NCI-H524 treated with DMSO at 0.1 percent for 48 hours (cell line): ENCODE measurements at places on chromosomes 13 and 19.
A peak's percentile ranks its signal among the peaks of the same experiment; 100 is the strongest.

DNA sequence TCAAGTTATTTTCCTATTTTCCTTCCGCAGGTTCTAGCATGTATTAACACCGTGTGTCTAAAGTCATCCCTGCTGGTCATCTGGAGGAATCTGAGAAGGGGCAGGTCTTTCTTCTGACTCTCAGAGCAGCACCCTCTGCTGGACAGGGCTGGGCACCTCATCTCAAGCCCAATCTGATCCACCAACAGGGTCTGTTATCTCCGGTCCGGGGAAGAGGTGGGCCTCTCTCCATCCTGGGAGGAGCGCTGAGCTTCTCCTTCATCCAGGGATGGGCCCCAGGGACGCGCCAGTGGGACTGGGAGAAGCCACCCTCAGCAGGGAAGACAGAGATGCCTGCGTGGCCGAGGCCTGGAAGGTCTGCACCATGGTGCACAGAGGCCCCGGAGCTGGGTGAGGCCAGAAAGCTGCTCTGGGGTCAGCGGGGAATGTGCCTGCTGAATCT, 26.0 kb upstream of the ZNF331 start:
- no peak for DNase-seq

DNA sequence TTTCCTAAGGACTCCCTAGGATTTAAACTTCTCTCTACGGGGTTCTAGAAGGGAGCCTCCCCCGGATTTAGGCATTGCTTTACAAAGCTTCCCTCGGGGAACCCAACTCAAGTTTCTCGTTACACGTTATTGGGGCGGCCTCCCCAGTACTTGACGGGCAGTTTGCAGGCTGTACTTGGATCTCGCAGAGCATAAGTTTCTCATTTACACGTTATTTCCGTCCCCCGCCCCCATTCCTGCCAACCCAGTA, 584 bp downstream of the SMG9 start:
- no peak for DNase-seq

DNA sequence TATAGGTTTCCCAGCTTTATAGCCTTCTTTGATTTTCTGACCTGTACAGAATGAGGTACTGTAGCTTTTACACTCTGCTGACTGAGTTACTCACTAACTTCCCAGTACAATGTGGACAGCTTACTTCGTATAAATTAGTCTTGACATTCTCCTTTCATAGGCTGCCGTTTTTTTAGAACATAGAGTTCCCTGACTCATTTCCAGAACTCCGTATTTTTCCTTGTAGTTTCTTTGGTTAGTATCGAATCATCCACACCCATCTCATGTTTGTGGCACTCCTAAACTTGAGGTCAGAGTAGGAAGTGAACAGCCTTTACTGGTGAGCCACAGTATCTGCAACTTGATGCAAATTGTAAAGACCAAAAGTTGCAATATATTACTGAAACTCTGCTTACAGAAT, 303.9 kb downstream of the SLITRK5 start:
- no peak for DNase-seq

DNA sequence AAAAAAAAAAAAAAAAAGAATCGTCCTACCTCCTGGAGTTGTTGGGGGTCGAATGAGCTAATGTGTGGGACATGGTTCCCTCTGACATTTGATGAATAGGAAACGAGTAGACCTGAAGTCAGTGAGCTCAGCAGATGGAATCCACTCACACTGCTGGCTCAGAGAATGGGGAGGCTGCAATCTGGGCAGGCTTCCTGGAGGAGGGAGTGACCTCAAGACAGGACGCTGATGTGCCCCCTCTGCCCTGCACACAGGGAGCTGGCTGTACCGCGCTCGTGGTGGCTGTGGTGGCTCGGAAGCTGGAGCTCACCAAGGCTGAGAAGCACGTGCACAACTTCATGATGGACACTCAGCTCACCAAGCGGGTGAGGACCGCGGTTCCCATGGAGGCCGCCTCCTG, 19.8 kb upstream of the ARRDC2 start:
- DNase-seq: no peak

DNA sequence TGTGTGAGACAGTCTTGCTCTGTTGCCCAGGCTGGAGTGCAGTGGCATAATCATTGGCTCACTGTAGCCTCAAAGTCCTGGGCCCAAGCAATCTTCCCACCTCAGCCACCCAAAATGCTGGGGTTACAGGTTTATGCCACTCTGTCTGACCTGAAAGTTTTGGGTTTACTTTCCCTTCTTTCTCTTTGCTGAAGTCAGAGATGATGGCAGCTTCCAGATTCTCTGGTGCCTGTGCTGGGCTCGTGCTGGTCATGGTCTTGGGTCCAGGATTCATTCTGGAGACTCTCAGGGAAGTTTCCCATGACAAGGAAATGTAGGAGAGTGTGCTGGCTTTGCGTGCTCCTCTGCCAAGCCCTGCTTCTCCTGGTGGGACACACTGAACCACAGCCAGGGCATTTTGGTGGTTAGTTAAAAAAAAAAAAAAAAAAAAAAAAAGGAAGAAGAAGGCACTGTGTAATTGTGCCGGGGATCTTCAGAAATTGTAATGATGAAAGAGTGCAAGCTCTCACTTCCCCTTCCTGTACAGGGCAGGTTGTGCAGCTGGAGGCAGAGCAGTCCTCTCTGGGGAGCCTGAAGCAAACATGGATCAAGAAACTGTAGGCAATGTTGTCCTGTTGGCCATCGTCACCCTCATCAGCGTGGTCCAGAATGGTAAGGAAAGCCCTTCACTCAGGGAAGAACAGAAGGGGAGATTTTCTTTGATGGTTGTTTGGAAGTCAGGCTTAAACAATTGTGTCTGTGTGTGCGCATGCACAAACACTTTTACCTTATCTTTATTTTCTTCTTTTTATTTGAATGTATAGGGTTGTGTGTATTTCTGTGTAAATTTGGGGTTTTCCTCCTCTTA, at the start of gene ALOX5AP:
ALOX5AP (plus strand) TSS at position 519 of the 847 bp plus-strand sequence; CDS start at position 582, 63 bp downstream.
- no peak for DNase-seq

DNA sequence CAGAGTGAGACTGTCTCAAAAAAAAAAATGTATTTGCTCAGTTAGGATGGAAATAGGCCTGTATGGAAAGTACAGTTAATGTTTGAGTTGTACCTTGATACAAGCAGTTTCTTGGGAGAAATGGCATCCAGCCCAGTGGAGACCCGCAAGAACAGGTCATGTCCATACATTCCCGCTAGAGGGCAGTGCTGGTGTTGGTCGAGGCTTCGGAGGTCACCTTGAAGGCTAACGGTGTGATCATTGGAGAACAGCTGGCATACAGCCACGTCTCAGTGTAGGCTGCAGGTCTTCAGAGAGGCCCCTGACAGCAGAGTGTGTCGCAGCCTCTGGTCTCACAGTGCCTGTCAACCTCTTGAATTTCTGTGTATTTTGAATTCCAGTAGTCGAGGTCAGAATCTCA, 7.5 kb downstream of the ZNF610 start:
- no peak for DNase-seq

- no peak for DNase-seq
Observed at GRCh38 chr13:61874970-61875579, 459.4 kb upstream of the PCDH20 start.

DNA sequence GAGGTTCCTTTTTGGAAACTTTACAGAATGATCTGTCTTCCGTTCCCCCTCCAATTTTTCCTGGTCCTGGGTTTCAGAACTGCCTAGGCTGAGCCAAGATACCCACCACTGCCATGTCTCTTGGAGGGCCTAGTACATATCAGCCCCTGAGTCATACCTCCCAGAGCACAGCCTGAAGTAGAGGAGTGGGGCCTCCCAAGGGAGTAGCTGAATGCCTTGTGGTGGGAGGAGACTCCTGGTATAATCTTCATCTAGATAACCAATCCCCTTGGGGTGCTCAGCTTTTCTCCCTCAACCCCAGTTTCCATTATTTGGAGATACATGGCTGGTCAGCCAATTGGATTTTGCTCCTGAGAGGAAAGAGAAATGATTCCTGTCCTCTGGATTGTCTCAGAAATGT, 30.3 kb downstream of the ZNF763 start:
- no peak for DNase-seq

- no peak for DNase-seq
Observed at GRCh38 chr19:29695765-29696564, 19.1 kb downstream of the C19orf12 start.

GRCh38 chr19:30074096-30074495, 132.1 kb downstream of the URI1 start:
- DNase-seq: no peak

GRCh38 chr19:3478409-3479176, 1.7 kb downstream of the SMIM24 start:
- no peak for DNase-seq

- DNase-seq: no peak
Observed at GRCh38 chr13:63393112-63393511, 1977.5 kb upstream of the PCDH20 start.

GRCh38 chr19:17847538-17848366, at the start of gene JAK3:
JAK3 (minus strand) TSS chr19:17847982; CDS start chr19:17844417, 3,565 bp downstream.
- DNase-seq: peak; percentile 41

DNA sequence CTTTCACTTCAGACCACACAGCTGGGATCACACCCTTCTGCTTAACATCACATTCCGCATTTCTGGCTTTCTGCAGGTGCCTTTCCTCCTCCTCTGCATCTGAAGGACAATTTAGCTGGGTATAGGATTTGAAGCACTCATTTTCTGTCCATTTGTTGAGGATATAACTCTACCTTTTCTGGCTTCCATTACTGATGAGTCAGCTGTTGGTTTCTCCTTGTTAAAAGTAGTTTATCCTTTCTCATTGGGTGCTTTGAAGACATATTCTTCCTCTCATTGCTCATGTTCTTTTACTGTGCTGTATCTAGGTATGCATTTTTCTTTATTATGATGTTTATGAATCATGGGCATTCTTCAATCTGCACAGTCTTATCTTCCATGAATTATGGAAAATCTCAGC, 199.3 kb upstream of the SOX1 start:
- DNase-seq: no peak

DNA sequence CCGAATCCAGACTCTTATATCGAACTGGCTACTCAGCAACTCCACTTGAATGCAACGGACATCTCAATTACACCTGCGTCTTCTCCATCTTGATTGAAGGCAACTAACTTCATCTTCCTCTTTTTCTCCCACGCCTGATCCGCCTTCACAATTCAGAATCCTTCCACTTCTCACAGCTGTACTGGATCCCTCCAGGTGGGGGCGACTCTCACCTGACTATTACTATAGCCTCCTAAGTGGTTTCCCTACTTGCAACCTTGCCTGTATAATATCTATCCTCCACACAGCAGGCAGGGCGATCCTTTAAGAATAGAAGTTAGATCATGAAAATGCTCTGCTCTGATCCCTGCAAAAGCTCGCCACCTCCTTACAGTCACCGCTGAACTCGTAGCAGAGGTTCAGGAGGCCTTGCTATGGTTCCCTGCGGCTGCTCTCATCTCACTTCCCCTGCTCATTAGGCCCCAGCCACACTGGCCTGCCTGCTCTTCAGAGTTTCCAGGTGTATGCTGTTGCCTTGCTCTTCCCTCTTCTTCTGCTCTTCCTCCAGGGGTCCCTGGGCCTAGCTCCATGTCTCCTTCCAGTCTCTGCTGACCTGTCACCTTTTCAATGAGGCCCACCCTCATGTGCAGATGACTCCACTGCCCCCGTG, 31.9 kb downstream of the RFXAP start:
- DNase-seq: no peak

GRCh38 chr13:79407349-79407979, 1.4 kb upstream of the RBM26 start:
- DNase-seq: no peak

GRCh38 chr13:111469916-111470506, 149.6 kb downstream of the TEX29 start:
- no peak for DNase-seq

GRCh38 chr13:40508127-40508526, 158.3 kb downstream of the FOXO1 start:
- DNase-seq: no peak

DNA sequence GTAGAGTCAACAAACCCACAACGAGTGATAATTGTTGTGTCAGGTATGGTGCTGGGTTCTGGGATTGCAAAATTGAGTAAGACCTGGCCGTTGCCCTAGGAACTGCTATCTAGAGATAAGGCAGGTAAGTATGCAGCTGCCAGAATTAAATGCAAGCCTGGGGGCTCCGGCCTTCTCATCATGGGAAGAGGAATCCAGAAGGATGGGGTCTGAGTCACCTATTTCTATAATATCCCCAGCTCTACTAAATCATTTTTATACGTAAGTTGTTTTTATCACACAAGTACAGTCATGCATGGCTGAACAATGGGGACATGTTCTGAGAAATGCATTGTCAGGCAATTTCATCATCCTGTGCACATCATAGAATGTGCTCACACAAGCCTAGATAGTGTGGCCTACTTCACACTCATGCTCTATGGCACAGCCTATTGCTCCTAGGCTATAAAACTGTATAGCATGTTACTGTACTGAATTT, 203.0 kb downstream of the KLF5 start:
- no peak for DNase-seq

DNA sequence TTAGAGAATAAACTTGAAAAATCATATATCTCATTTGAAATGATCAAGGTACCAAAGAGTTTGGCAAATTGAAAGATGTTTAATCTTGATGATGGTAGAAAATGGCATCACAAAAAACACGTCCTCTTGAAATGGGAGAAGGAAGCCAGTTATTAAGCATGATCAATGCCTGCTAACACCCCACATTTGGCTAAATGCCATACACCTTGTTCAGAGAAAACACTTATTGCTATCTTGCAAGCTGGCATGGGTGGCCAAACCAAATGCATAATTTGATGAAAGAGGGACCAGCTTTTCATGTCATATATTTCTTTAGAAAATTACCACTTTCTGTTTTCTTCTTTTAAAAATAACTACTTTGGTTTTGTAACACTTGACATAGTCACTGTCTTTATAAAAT, 141.3 kb downstream of the ZAR1L start:
- DNase-seq: peak; percentile 87

DNA sequence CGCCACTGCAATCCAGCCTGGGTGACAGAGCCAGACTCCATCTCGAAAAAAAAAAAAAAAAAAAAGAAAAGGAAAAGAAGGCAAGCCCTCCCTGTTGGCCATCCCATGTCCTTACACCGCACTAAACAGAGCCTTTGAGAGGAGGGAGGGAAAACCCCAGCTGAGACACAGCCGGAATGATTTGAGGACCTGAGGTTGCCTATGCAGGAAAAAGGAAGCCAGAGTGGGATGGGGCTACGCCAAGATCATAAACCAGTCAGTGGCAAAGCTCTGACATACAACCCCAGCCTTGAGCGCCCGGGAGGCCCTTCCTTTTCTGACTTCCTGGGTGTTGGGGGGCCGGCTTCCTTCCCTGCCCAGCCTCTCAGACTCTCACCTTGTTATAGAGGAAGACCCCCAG, 12.5 kb upstream of the CHERP start:
- no peak for DNase-seq

DNA sequence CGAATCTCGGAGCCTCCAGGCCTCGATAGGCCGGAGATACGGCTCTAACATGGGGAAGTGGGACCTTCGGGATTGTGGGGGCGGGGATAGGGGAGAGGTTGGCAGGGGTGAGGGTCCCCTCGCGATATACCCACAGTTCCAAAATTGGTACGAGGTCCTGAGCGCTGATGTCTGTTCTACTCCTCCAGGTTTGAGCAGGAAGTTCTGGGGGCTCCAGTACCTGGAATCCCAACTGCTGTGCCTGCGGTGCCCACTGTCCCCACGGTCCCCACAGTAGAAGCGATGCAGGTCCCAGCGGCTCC, 447 bp downstream of the RBM42 start:
- no peak for DNase-seq
